Activated T-helper 1 cell treated with anti-CD3 and anti-CD28 coated beads, Interleukin-2, amount 50 U/mL, for 16 hours (primary cell): ENCODE measurements at places on chromosomes 4 and X.

- no peak for DNase-seq
These were observed 138.3 kb upstream of the PDHA2 start for GRCh38 chr4:95701500-95702170.

GRCh38 chr4:152646221-152646620 is 33.6 kb downstream of the TMEM154 start:
- DNase-seq, result no peak

DNA sequence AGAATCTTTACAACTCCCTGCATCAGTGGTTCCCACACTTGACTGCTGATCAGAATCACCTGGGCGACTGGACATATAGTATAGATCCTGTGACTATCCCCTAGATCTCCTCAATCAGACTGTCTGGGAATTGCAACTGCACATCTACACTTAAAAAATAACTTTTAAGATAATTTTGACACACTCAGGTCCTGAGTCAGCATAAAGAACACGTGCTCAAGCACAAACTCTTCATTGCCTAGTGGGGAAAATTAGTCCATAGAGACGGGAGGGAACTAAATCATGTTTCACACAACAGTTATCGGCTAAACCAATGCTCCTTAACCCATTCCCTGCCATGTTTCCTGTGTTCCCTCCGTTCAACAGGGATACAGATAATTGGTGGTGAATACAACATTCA is 243.5 kb upstream of the FGF13 start:
- DNase-seq, result no peak

DNA sequence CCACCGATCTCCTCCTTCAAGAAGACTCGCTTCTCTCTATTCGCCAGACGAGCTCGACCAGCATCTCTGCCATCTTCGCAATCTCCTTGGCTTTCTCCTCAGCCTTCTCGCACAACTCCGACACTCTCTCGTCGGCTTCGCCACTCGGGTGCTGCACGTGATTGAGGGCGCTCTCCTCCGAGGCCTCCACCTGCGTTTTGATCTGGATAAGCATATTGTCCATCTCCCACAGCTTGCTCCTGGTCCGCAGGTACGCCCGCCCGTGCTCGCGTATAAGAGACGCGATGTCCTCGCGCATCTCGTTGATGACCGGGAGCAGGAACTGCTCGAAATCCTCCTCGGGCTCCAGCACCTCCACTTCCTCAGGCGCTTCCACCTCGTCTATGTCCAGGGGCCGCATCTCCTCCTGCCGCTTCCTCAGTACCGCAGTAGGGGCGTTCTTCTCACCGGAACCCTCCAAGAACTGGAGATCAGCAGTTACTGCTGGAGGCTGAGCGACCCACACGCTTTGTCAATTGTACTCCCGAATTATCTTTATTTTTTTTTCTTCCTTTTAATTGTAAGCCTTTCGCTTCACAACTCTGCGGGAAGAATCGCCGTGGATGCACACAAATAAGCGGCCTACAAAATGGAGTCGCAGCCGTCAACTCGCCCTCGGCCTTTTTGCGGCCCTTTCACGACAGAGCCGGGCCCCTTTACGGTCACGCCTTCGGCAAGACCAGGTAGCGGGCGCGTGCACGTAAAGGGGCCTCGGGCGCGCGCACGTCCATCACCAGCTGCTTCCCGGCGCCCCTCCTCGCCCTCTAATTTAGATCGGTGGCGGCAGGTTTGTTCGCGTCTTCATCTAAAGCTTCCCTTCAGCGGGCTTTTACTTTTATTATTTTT is at the start of gene MRFAP1L1:
Gene MRFAP1L1 (minus strand): TSS at position 636 of the 885 bp plus-strand sequence. CDS start 236 bp downstream, at position 400.
- DNase-seq, result peak; percentile 94

GRCh38 chr4:70533791-70534190 is 15.4 kb downstream of the AMTN start:
- no peak for DNase-seq

DNA sequence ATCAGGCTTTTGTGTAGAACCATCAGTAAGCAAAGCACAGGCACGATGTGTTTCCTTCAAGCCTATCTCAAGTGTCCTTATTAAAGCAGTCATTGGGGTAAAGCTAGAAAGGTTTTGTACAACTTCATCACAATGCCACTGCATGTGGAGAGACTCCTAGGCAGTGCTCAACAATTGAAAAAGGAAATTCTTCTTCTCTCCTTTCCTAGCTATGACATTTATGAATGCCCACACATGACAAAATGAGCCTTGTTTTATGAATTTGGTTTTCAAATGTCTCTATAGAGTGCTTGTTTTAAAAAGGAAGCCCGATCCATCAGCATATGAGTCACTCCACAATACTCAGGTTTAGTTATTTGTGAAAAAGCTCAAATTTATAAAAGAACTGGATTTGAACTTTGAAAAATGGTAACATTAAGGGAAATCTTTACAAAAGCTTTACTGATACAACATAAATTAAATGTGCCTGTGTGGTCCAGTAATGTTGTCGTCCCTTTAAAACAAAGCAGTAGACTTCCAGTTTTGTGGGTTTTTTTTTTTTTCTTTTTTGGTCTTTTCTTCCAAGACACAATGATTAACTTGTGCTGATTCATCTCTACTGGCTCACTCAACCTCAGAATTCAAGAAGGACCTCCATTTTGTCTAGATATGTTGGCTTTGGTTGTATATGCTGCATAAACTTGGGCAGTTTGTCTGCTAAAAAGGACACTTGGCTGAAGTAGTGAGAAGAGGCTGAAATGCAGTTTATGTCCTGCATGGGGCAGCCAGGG is 273.8 kb downstream of the GASK1B start:
- no peak for DNase-seq

DNA sequence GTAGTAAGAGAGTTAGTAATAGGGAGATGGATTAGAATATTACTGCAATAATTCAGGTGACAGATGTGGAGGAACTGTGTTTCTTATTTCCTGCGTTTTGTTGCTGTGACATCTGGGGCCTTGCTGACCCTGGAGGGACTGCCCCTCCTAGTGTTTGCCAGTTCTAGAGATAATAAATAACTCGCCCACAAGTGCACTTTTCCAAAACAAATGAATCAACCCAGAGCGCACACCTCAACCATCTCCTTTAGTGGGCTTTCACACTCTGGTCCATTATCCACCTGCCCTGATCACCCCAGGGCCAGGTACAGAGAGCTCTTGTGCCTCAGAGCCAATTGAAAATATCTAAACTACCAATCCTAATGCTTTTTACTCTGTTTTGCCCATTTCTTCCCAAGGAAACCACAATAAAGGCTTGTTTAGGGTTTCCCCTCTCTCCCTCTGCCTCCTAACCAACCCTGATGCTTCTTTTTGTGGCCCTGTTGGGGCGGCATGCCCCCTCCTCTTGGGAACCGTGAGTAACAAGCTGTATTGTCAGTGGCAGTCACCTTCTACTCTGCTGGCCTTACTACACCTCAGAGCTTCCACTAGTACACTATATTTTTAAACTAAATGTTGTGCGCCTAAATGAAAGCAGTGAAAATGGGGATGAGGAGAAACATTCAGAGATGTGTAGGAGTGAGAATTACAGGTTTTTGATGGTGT is 270.5 kb downstream of the TENM3 start:
- DNase-seq, result no peak

- no peak for DNase-seq
These were observed 332.4 kb downstream of the PCDH7 start for GRCh38 chr4:31052519-31052918.

GRCh38 chr4:158817562-158818296 is 48.9 kb downstream of the FNIP2 start:
- DNase-seq, result no peak

DNA sequence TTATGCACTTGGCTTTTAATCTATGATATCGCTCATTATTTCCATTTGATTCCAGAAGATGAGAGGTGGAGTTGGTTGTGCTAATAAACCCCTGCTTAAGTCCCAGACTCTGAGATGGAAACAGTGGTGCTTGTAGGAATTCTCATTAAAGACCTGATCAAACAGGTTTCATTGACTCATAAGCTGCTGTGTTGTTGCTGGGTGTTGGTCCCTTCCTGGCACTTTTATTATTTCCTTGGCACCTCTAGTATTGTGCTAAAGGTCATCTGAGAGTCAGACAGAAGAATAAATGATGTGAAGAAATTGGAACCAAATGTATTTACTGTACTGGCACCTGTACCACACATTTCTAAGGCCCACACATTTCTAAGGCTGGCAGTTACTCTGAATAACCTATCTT is 544.7 kb upstream of the NR3C2 start:
- DNase-seq, result no peak

DNA sequence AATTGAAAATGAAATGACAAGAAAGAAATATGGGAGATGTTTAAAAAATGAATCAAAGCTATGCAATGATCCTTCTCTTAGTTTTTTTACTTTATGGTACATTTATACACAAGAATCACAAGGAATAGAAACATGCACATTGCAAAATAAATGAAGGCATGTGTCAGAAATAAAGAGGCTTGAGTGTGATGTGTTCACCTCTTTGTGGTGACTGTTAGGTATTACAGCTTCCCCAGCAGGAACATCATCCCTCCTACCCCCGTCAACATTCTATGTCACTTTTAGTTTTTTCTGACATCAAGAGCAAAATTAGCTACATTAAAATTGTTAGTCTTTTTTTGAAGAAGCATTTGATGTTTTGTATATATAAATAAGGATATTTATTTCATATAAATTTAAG is 214.8 kb downstream of the SLC4A4 start:
- no peak for DNase-seq

- DNase-seq, result no peak
These were observed at the start of gene C4orf36 for GRCh38 chr4:86891762-86892635. Gene C4orf36 (minus strand): TSS chr4:86892422. CDS start chr4:86891520, 902 bp downstream.

DNA sequence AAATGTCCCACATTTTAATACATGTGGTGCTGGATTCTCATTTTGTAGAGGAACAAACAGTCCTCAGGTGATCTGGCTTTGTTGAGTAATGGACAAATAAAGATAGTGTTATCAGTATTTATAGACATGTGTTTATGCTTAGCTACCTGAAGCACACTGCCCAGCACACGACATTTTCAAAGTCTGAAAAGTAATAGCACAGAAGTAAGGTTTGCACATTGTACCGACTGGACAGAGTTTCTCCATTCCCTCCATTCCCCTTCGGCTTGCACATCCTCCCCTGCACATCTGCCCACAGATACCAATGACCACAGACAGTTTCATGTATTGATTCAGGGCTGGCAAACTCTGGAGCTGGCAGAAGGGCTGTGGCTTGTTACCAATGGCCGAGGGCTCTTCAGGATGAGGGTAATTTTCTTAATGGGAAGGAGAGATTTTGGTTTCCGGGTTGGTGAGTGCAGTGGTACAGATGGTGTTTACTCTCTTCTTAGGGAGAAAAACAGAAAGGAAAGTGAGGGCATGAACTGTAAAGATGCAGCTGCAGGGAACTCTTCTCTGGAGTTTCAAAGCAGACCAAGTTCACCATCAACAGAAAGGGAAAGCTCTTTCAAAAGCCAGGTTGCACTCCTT is 2.3 kb downstream of the GRPR start:
- no peak for DNase-seq

DNA sequence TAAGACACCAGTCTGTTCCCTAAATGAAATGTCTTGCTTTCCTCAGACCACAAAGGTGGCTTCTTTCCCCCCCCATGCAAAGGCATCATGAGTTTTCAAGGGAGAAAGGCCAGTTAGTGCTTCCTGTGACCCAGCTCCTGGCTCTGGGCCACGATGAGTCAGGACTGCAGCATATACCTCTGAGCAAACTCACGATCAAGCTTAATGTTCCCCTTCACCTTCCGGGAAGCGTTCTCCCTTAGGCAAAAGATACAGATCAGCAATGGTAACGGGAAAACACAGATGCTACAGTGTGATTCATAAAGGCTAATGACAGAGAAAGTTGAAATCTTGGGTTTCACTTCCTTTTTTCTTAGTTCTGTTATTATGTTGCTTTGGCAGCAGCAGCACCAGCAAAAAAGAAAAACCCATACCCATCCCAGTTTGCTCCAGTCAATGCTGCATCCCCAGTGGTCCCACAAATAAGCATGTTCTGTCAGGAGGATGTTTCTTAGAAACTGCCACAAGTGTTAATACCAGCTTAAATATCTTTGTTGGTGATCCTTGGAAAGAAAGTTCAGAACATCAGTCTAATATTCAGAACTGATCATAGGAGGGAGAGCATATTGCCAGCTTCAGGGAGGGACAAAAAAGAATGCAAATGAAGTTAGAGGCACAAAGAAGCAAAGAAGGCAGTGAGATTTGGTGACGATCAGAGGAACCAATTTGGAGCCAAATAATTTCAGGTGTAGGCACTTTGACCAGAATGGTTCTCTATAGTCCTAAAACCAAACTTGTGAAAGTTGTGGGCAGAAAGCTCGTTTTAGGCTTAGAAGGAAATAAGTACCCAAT is 41.2 kb downstream of the LONRF3 start:
- no peak for DNase-seq

DNA sequence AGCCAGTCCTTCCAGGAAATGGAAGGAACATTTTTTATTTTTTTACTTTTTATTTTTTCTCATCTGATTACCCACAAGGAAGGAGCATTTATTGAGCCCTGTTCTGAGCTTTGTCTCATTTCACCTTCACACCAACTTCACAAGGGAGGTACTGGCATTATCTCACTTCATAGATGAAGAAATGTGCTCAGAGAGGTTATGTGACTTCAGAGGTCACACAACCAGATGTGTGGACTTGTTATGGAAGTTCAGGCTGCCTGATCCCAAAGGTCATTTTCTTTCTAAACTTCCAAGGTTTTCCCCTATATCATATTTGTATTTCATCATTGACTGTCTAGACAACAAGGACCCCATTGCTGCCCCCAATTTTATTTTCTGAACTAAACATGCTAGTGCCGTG is 160.3 kb downstream of the DCLK2 start:
- no peak for DNase-seq

- DNase-seq, result no peak
These were observed 131.5 kb downstream of the HS3ST1 start for GRCh38 chr4:11297201-11297600.

GRCh38 chr4:185717377-185717741 is 94.6 kb downstream of the SORBS2 start:
- DNase-seq, result no peak

- no peak for DNase-seq
These were observed 135.1 kb downstream of the IRS4 start for GRCh38 chrX:108601276-108601675.

GRCh38 chr4:123315617-123316016 is 81.0 kb upstream of the SPRY1 start:
- no peak for DNase-seq

- no peak for DNase-seq
These were observed 1.5 kb downstream of the CCNG2 start for GRCh38 chr4:77158487-77158861.

DNA sequence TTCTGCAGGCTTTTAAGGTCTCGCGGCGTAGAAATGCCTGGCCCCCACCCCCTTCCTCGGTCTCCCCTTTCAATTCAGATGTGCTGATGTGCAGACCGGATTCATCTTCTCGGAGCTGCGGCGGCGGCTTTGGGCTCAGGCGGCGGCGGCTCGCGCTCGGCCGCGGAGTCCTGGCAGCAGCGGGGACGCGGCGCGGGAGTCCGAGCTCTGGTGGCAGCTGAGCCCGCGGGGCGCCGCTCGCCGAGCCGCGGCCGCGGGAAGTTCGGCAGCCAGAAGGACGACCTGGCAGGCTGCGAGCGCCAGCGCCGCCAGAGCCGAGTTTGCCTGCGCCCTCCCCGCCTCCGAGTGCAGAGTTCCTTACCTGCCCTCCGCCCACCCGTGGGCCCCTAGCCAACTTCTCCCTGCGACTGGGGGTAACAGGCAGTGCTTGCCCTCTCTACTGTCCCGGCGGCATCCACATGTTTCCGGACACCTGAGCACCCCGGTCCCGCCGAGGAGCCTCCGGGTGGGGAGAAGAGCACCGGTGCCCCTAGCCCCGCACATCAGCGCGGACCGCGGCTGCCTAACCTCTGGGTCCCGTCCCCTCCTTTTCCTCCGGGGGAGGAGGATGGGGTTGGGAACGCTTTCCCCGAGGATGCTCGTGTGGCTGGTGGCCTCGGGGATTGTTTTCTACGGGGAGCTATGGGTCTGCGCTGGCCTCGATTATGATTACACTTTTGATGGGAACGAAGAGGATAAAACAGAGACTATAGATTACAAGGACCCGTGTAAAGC is 448 bp downstream of the TLL1 start:
- no peak for DNase-seq
